ENCODE measurements at places on chromosomes 2 and 18.

DNA sequence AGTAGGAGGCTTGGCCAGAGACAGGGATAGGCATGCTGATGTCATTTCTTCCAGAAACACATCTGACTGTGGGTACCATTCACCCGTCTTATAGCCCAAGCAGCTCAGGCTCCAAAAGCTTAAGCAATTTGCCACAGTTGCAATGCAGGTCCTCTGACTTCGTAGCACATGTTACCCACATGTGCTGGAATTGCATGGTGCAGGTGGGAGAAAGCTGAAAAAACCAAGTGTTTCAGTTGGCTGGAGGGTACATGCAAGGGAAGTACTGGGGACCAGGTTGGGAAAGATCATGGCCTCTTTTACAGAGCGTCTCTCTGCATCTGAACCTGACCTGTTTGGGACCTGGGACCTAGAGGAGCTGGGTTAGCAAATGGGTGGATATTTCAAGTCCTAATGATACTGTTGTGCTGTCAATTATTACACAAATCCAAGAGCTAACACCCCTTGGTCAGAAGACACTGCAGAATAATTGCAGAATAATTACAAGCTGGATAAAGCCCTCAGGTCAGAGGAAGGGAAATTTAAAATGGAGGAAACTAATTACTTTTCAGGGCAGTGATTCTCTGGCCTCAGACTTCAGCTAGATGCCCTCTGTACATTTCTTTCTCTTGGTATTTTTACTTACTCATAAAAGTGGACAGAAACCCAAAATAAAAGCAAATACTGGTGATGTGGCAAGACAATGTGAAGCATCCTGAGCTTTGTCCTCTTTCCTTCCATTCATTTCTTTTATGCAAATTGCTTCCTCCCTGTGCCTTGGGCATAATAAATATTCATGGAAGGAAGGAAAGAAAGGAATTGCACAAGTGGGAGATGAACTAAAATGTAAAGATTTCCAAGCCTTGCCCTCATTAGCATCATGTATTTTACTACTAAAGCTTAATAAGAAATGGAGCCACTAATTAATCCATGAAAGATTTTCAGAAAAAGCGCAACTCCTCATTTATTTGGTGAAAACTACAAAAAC is 45.6 kb upstream of the TTC39C start:
- DNase-seq: no peak

DNA sequence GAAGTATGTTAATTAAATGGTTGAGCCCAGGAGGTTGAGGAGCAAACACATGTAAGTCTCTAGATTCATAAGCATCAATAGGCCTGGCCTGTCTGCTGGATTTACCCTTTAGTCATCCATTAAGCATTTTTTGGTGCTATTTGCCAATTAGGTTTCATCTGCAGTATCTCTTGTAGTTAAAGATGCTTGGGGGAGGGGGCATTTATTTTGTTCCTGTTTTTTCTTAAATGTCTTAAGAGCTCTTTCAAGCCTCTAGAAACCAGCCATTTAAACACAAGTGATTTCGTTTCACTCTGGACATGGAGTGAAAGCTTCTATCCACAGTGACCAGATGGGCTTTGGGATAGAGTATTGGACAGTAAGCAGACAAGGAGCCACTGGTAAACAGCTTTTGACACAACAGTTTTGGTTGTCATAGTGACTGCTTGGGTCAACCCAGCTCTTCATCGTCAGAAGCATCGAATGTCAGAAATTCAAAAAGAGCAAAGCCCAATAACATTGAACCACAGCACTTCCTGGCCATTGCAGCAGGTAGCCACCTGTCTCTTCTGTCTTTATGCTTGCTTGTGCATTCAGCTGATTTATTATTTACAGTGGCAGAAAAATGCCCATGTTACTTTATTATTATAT is 4.9 kb downstream of the QPCT start:
- DNase-seq: no peak

GRCh38 chr2:76128622-76129021 is 417.9 kb upstream of the GCFC2 start:
- DNase-seq: no peak

DNA sequence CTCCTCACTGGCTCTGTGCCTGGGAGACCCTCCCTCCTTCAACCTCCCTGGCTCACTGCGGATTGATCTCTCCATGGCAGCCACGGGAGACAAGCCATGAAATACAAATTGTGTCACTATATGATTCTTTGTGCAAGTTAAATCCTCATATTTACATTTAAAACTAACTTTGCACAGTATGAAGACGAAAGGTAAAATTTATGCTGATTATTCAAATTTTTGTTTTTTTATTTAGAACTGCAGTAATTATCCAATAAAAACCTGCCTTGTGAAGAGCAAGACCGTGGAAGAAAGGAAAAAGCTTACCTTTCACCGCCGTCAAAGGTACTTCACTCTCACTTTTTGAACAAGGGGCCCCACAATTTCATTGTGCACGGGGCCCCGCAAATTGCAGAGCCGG is 436.9 kb downstream of the EIPR1 start:
- no peak for DNase-seq

- no peak for DNase-seq
These were observed 223.8 kb downstream of the BCL2 start for GRCh38 chr18:63095768-63096167.
